ENCODE measurements at places on chromosomes 1 and 21. TPM values are rescaled to one million over a fixed set of nuclear protein-coding genes. Genes with fewer than 3 reads are reported as not detected.

OR2T11 gene
- total RNA-seq = not detected

TNFAIP8L2 gene
- 2.7 TPM for total RNA-seq

SPRR3 gene
- 58.0 TPM for total RNA-seq

ST6GALNAC3 gene
- 6.5 TPM for total RNA-seq

GJA9 gene
- total RNA-seq = not detected

UQCRHL gene
- total RNA-seq = 1.1 TPM

FCAMR gene
- total RNA-seq = not detected

KRTAP11-1 gene
- not detected for total RNA-seq

KRTAP19-3 gene
- total RNA-seq = not detected

TLCD4 gene
- total RNA-seq = 43.7 TPM

OR2AK2 gene
- total RNA-seq = not detected

RNF223 gene
- 0.62 TPM for total RNA-seq

TEKT2 gene
- total RNA-seq = not detected

S100A2 gene
- 46.5 TPM for total RNA-seq

NBPF19 gene
- 22.2 TPM for total RNA-seq

NBPF20 gene
- total RNA-seq = 11.1 TPM

RPS6KA1 gene
- 16.9 TPM for total RNA-seq

CSMD2 gene
- 2.1 TPM for total RNA-seq

ICOSLG gene
- total RNA-seq = 3.1 TPM

MYBPH gene
- total RNA-seq = 37.5 TPM

TRIM67 gene
- total RNA-seq = 0.10 TPM

OLFML3 gene
- 80.7 TPM for total RNA-seq

S100A11 gene
- 36.0 TPM for total RNA-seq

AKNAD1 gene
- total RNA-seq = 2.6 TPM
